ENCODE measurements at places on chromosomes 2 and 18.
A peak's percentile ranks its signal among the peaks of the same experiment; 100 is the strongest.

GRCh38 chr2:24104906-24105305 is 18.2 kb downstream of the PFN4 start:
- no peak for DNase-seq

DNA sequence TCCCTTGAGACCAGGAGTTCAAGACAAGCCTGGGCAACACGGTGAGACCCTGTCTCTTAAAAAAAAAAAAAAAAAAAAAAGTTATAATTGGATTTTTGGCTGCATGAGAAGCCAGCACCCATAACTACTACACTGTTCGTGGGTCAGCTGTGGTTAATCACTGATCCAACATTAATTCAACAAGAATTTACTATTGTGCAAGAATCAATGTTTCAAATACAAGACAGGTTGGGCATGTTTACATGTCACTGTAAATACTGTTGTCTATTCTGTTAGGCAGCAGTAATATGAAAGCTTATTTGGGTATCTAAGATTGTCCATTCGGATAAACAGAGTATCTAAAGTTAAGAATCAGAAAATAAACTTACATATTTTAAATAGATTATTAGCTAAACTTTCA is 62.3 kb downstream of the ESCO1 start:
- no peak for DNase-seq

DNA sequence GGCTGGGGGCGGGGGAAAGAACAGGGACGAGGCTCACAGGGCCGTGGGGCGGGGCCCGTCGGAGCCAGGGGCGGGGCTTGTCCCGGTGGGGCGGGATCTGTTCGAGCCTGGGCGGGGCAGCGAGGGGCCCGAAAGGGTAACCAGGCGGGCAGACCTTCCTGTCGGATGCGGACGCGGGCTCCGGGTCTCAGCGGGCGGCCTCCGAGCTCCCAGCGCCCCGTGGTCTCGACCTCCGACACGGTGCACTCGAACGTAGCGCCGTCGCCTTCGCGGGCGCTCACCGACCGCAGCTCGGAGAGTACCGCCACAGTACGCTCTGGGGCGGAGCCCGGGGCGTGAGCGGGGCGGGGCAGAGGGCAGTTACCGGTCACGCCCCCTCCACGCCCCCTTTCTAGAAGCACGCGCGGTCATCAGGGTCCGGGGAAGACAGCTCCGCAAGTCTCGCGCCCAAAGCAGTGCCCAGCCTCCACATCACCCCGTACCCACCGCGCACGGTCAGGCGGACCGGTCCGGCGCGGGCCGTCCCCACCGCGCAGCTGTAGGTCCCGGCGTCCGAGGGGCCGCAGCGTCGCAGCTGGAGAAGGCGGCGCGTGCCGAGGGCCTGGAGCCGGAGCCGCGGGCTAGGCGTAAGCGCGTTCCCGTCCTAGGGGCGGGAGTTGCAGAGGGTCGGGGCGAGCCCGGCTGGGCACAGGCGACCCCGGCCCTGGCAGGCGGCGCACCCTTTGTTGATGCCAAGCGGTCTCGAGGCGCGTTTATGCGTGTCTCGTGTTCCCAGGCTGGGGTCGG is 8.7 kb downstream of the TMEM198 start:
- peak; percentile 89 for DNase-seq

DNA sequence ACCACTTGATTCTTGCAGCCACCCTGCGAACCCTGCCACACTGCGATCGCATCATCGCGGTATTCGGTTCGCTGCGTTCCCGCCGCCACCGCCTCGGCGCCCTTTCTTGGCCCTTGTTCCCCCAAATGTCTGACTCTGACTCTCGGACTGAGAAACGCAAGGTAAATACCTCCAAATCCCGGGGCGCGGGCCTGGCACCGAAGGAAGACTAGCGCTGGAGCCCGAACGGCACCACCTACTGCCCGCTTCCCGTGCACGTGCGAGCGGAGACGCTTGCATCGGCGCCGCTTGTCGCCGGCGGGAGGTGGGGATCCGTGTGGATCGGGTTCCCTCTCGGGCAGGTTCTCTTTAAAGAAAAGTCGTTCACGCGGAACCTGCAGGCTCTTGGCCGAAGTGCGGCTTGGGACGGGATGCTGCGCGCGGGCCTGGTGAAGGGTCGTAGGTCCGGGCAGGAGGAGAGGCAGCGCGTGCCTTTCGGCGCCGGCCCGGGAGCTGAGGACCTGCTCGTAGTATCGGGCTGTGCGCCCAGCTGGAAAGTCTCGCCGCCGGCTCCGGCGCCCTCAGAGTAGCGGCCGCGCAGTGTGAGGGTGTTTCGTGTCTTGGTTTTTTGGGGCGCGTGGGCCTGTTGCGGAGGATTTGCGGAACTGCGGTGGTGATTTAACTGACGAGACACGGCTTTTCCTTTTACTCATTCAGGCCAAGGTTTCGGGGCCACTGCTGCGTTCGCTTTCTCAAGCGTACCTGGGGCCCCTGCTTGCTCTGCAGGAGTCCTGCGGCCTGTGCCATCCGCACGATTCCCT is 514 bp downstream of the BCL2L11 start:
- peak; percentile 56 for DNase-seq

- no peak for DNase-seq
Measured at GRCh38 chr2:171688129-171688465, 828 bp downstream of the DYNC1I2 start.

DNA sequence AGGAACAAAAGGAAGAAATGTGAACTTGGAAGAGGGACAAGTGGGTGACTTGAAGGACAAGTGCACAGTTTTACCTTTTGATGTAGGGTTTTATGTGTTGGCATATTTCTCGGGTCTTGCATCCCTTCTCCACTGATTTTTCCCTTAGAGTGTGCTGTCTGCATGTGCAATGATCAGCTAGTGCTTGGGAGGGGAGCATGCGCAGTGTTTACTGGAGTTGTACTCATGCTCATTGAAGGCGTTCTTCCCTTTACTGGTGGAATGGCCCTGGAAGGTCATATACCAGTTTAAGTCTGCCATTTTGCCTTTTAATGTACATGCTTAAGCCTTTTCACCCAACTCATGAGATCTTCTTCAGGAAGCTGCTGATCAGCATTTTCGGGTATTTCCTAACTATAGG is 1168.0 kb downstream of the SUCLG1 start:
- no peak for DNase-seq

DNA sequence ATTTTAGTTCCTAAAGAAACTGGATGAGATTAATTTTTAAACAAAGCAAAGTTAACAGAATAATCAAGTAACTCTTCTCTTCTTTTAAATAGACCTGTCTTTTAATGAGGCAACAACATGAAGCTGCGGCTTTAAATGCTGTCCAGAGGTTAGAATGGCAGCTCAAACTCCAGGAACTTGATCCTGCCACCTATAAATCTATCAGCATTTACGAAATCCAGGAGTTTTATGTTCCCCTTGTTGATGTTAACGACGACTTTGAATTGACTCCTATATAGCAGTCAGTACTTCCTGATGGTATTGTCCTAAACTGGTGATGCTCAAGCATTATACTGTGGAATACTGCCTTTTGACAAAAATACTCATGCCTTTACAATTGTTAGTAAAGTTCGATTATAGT is 53.7 kb upstream of the TWSG1 start:
- no peak for DNase-seq

- DNase-seq = no peak
Measured at GRCh38 chr2:98458207-98458606, 13.5 kb downstream of the INPP4A start.

DNA sequence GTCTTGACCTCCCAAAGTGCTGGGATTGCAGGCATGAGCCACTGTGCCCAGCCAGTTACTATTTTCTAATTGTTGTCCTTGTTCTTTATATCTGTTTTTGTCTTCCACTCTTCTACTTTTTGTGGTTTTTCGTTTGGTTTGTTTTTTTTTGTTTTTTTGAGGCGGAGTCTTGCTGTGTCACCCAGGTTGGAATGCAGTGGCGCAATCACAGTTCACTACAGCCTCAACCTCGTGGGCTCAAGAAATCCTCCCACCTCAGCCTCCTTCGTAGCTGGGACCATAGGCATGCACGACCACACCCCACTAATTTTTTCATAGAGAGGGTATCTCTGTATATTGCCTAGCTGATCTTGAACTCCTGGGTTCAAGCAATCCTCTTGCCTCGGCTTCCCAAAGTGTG is 100.7 kb downstream of the EHBP1 start:
- DNase-seq = no peak

GRCh38 chr2:76175295-76175694 is 464.6 kb upstream of the GCFC2 start:
- no peak for DNase-seq

DNA sequence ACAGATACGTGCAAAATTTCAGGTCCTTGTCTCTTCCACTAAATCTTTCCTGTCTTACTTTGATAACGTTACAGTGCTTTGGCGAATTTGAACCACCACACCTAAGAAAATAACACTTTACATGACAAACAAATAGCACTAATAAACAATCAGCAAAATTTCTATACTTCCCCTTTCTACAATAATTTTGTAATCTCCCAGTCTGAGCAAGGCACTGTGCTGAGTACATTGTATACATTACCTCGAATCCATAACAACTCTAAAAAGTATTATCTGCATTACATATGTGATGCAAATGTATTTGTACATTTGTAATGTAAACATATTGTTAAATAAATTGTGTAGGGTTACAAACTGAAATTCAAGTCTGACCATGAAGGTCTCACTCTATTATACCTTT is 49.9 kb downstream of the RTN4 start:
- DNase-seq = no peak

- no peak for DNase-seq
Measured at GRCh38 chr18:11969904-11970835, 11.1 kb upstream of the IMPA2 start.

GRCh38 chr2:85771486-85771885 is 17.7 kb downstream of the ATOH8 start:
- DNase-seq = no peak

DNA sequence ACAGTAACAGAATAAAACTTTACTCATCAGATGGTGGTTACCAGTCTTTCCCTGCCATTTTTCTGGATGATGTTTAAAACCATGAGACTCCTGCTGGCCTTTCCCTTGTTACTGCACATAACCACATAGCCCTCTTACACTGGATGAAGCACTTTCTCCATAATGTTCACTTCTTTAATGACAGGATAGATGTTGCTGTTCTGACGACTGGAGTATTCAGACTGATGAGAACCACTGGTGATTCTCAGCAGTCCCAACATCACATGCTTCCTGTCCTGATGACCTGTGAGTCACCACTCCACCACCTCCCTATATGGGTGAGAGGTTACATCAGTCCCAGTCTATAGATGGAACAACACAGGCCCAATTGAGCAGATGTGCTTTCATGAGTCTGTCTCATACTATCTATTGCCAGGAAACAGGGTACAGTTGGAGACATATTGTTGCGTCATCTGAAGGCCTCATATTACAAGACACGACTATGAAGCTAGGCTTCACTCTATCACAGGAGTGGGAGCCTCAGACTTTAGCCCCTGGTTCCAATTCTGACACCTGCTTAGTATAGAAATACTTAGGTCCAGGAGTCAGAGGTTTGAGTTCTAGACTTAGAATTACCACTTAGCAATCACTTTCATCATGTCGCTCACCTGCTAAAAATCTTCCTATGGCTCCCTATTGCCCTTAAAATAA is 145.7 kb upstream of the KLF7 start:
- DNase-seq = no peak

- DNase-seq = no peak
Measured at GRCh38 chr2:240340361-240340761, 95.1 kb upstream of the GPC1 start.

DNA sequence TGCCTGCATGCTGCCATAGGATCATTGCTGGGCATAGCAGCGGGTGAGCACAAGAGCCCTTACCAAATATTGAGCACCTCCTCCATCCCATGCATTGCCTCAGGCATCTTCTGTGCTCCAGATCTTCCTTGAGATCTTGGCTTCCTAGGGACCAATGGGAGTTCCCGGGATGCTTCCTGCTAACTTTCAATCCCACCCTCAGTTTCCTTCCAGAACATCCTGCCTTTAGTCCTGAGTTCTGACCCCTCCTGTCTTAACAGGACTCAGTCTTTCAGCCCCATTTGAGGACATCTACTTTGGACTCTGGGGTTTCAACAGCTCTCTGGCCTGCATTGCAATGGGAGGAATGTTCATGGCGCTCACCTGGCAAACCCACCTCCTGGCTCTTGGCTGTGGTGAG is 15.3 kb downstream of the SLC14A1 start:
- DNase-seq = no peak

DNA sequence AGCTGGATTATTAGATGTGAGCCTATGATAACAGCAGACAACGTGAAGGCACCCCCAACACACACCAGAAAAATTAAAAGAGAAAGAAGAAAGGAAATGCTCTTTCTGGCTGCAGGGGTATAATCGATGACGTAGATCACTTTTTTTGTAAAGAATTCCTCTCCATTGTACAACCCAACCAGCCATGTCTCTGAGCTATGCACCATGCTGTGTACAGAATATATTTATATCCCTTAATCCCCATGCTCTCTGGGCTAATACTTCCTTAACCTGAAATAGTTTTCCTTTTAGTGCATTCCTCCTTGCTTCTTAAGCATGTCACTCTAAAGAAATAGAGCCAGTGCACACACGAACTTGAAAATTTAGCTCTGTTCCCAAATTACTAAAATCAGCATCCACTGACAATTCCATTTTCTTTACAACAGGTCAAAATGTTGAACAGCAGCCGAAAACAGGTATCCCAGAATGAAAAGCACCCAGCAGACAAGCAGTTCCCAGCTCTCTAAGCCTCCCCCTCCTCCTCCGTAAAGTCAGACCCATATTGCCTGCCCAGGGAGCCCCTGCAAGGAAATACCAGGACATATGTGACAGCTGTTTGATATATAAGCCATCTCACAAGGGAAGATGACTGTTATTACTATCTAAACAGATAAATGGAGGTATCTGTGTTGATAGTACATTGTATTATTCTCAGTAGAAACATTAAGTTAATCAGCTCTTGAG is 247.4 kb upstream of the RAB6C start:
- DNase-seq = no peak

DNA sequence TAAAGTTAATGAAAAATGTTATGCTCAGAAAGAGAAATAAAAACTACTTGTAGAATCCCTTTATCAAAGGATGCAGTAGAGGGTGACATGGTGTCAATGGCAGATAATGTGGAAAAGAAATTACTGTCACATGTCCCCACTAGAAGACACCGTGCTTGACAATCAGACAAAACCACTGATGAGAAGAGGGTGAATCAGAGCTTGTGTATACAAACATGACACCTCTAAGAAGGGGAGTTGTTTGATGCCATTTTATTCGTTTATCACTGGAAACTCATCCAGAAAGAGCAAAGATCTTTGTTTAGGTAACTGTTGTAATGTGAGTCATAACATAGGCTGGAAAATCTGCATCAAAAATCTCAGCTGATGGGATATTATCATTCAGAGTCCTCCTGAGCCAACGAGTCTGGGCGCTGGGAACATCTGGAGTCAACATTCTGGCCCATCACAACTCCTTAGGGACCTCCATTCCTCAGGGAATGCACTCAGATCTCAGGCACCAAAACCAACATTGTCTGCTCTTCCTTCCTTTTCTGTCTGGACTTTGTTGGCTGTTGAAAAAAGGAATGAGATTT is 49.5 kb upstream of the RAB12 start:
- no peak for DNase-seq

DNA sequence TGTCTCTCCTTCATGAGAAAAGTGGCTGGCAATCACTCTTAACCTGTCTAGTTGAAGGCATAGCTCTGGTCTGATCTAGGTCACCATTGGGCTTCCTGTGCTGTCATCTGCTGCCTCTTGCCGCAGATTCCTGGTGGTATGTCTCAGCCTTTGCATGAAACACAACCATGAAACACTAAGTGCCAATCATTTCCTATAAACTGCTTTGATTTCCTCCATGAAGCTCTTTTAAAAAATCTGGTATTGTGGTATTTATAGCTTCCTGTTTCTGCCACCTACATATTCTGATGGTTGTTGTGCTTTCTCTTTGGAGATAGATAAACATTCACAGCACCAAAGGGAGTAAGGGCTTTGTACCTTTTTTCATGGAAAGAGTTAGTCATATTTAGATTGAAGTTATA is 120.0 kb upstream of the EPC2 start:
- no peak for DNase-seq

- no peak for DNase-seq
Measured at GRCh38 chr2:235244255-235245220, 249.3 kb upstream of the AGAP1 start.

Measured in neuronal stem cell (in vitro differentiated cells).